Stimulated activated CD8-positive, alpha-beta memory T cell treated with anti-CD3 and anti-CD28 coated beads, Interleukin-12 subunit alpha, Interleukin-12 subunit beta, amount 100 ng/mL, for 4 hours (primary cell): ENCODE measurements at places on chromosomes 3 and 15.

GRCh38 chr3:23356169-23356568 lies 153.0 kb downstream of the UBE2E2 start:
- DNase-seq = no peak

GRCh38 chr3:12897381-12898289 lies 56.3 kb upstream of the RPL32 start:
- no peak for DNase-seq

DNA sequence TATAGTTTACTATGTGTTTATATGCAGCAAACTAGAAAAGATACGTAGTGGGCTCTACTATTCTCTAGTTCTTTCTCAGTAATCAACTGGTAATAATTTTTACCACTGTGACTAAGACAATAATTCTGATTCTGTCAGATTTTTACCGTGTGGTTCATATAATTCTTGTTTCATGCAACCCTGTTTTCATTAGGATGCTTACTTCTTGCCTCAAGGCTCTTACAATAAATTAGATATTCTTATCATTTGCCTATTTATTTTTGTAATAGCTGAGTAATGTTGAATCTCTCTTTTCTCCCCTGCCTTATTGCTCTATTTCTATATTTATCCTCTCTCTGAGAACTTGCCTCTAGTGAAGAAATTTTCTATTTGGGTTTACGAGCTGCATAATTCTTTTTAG lies 524.7 kb downstream of the NAALADL2 start:
- no peak for DNase-seq

- DNase-seq = no peak
Measured at GRCh38 chr3:162317046-162317445, 820.4 kb downstream of the OTOL1 start.

GRCh38 chr15:65869954-65870871 lies 922 bp downstream of the RAB11A start:
- DNase-seq = peak; percentile 3
